ENCODE measurements at places on chromosomes 5 and 9. TPM values are rescaled to one million over a fixed set of nuclear protein-coding genes. Genes with fewer than 3 reads are reported as not detected.

The SPRY4 gene
- 1.3 TPM for total RNA-seq

DNA sequence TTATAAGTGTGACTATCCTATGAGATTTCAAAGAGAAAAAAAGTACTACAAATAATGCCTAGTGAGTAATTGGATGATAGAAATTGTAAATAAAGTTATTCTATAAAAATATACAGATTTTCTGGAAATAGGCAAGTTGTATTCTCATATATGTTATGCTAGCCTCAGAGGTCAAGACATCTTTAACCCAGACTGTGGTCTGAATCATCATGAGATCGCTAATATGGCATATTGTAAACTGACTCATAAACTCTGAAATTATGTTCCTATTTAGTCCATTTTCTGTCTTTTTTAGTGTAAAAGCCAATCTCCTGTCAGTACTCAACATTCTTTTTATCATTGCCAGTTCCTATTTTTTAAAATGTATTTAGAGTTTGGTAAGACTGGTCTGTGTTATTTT is 14.2 kb downstream of the LOX start:
- no peak for DNase-seq

GRCh38 chr9:107973451-107973850 is 483.9 kb upstream of the KLF4 start:
- DNase-seq: no peak

The STPG3 gene
- total RNA-seq: not detected

GRCh38 chr5:18152671-18153070 is 518.4 kb downstream of the TAF11L14 start:
- no peak for DNase-seq

The PCDHB6 gene
- not detected for total RNA-seq

DNA sequence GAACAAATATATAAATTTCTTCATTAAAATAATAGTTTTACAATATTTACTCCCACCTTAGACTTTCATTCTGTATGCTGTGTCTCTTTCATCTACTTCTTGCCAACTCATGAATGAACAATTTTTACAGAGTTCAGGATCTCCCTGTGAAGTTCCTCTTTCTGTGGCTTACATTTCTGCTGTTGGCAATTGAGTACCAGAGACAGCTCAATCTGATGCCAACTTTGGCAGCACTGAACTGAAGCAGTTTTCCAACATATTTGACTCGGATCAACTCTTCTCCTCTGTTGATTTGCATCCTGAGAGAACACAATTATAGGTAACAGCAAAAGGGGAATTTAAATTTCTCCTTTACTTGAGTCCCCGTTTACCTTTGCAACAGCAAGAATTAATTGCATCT is 1262.2 kb downstream of the EFNA5 start:
- no peak for DNase-seq

The SHLD3 gene
- 4.3 TPM for total RNA-seq

The FBXL7 gene
- not detected for total RNA-seq

- no peak for DNase-seq
These were observed 721.3 kb upstream of the SEMA6A start for GRCh38 chr5:117295941-117296340.

- no peak for DNase-seq
These were observed 271.4 kb downstream of the TLE1 start for GRCh38 chr9:81417941-81418340.

DNA sequence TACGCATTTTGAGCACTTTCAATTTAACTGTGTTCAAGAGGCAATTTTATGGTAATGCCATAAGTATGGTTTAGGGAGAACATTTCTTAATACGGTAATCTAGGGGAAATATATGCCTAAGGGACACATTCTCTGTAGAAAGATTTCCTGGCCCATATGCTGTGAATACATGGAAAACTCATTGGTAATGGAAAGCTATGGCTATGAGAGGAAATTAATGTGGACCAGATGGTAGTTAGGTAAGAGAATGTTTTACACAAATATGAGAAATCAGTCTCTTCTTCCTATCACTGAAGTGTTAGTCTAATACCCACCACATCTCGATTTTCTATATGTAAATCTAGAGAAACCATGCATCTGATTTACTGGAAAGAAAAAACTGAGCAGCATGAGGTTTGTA is 105.0 kb downstream of the SEMA6A start:
- no peak for DNase-seq

- DNase-seq: no peak
These were observed 15.2 kb downstream of the IPPK start for GRCh38 chr9:92654481-92655301.

The RABGAP1 gene
- total RNA-seq: 26.5 TPM

The OR1J4 gene
- total RNA-seq: not detected
